ENCODE measurements at places on chromosomes 13 and 19.

DNA sequence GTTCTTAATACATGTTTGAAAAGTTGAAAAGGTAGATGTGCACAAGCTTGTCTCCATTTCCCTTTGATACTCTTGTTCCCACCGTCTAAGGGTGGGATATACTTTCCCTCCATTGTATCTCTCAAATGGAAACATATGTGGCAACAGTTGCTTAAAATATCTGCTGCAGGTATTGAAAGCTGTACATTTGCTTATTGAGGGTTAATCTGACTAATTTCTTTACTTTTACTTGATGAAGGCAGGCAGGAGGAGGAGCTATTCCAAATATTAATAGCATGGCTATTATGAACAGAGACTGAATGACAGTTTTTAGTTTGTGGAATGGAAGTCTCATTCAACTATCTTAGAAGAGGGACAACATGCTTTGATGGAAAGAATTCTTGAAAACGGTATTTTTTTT is 103.8 kb downstream of the SLC10A2 start:
- DNase-seq, result no peak

GRCh38 chr13:39119422-39119821 is 81.2 kb downstream of the NHLRC3 start:
- no peak for DNase-seq

- no peak for DNase-seq
Observed at GRCh38 chr19:2394054-2394441, 33.3 kb downstream of the TIMM13 start.

DNA sequence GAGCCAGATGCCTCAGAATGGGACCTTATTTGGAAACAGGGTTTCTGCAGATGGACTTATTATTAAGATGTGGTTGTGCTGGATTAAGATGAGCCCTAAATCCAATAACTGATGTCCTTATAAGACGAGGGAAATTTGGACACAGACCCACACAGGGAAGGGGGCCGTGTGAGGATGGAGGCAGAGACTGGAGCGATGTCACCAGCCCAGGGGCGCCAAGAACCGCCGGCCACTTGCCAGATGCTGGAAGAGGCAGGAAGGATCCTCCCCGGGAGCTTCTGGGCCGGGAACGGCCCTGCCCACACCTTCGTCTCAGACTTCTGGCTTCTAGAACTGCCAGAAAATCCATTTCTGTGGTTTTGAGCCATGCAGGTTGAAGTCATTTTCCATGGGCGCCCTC is 26.6 kb downstream of the GNG7 start:
- DNase-seq, result no peak

Data from CMK (cell line).